Activated naive CD4-positive, alpha-beta T cell treated with anti-CD3 and anti-CD28 coated beads for 36 hours (primary cell): ENCODE measurements at places on chromosomes 5 and 9.

GRCh38 chr5:72328172-72328571 is 8.0 kb downstream of the PTCD2 start:
- DNase-seq: no peak

DNA sequence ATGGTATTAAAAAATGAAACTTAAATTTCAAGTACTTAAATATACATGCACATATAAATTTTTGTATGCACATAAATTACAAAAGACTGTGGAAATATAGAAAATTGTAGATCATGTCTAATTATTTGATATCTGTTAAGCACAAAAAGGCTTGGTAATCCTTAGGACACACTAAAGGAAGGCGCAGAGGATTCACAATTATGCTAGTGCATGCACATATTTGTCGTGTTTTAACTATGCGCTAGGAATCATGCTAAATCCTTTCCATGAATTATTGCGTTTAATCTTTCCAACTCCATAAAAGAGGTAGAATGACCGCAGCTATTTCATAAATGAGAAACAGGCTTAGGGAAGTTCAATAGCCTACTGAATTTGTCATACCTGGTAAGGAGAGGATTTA is 244.1 kb upstream of the ITGA1 start:
- no peak for DNase-seq

- DNase-seq: peak; percentile 5
These were observed 89.3 kb upstream of the TNC start for GRCh38 chr9:115207003-115207836.

DNA sequence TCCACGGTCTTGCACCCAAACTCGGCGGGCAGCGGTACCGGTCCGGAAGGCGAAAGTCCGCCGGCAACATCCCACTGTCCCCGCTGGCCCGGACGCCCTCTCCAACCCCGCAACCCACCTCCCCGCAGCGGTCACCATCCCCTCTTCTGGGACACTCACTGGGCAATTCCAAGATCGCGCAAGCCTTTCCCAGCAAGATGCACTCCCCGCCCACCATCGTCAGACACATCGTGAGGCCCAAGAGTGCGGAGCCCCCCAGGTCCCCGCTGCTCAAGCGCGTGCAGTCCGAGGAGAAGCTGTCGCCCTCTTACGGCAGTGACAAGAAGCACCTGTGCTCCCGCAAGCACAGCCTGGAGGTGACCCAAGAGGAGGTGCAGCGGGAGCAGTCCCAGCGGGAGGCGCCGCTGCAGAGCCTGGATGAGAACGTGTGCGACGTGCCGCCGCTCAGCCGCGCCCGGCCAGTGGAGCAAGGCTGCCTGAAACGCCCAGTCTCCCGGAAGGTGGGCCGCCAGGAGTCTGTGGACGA is 33.3 kb downstream of the CD180 start:
- DNase-seq: no peak

GRCh38 chr9:104864675-104865104 is 63.3 kb downstream of the ABCA1 start:
- no peak for DNase-seq

DNA sequence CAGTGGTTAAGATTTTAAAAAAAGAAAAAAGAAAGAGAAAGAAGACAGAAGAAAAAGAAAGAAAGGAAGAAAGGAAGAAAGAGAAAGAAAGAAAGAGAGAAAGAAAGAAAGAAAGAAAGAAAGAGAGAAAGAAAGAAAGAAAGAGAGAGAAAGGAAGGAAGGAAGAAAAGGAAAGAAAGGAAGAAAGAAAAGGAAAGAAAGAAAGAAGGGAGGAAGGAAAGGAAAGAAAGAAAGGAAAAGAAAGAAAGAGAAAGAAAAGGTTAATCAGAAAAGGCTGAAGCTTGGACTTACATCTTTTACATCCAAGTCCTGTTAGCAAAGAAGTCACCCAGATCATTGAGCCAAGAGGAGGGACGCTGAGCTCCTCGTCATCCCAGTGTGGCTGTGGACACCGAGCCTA is 70.0 kb downstream of the IRX2 start:
- DNase-seq: no peak

DNA sequence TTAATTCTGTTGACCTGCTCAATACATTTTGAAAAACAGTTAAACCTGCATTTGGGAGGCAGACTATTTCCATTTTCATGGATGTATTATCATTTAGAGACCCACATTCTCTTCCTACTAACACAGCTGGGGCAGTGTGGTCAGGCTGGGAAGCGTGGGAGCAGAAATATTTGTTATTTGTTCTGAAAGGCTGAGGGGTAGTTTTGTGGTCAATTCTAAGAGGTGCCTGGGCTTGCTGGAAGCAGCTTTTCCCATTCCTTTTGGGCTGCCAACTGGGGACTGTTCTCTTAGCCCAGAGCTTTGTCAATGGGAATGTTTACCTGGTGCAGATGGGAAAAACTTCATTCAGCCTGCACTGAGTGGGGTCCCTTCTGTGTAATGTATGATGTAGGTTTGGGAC is 171.4 kb upstream of the DAP start:
- no peak for DNase-seq

GRCh38 chr5:138753794-138754698 is 821 bp downstream of the CTNNA1 start:
- peak; percentile 81 for DNase-seq

- peak; percentile 59 for DNase-seq
These were observed 25.2 kb upstream of the TNFAIP8 start for GRCh38 chr5:119330367-119331183.

DNA sequence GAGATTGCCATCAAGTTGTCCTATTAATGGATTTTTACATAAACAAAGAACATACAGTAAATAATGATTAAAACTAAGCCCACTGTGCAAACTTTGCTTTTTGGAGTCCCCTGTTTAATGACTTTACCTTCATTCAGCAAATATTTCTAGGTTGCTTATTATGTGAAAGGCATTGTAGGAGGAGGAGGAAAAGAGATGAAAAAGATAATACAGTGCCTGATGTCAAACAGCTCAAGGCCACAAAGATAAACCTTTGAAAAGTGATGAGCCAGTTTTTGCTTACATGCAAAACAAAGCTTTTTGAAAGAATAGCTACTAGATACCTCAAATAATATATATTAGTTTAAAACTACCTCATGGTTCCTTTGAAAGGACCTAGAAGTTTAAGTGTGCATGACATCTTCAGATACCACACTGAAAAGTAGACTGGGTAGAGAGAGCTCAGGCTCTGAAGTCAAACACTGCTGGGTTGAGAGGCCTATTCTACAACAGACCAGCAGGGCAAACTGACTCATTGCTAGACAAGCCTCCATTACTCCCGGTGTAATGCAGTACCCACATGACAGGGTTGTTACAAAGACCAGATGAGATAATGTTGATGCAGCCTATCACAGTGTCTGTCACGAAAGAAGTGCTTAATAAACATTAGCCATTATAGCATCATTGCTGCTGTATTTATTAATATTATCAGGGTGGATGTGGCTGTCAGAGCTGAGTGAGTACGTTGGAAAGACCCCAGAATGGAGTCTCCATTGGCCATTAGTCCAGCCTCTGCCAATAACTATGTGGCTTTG is 11.8 kb downstream of the DEPDC1B start:
- no peak for DNase-seq

- no peak for DNase-seq
These were observed 273.3 kb upstream of the ANKRD55 start for GRCh38 chr5:56506211-56506965.
